NCI-H82 (cell line): ENCODE measurements at places on chromosomes 6 and 20.
A peak's percentile ranks its signal among the peaks of the same experiment; 100 is the strongest.

GRCh38 chr6:159089909-159090308 lies 45.1 kb upstream of the TAGAP start:
- no peak for DNase-seq

DNA sequence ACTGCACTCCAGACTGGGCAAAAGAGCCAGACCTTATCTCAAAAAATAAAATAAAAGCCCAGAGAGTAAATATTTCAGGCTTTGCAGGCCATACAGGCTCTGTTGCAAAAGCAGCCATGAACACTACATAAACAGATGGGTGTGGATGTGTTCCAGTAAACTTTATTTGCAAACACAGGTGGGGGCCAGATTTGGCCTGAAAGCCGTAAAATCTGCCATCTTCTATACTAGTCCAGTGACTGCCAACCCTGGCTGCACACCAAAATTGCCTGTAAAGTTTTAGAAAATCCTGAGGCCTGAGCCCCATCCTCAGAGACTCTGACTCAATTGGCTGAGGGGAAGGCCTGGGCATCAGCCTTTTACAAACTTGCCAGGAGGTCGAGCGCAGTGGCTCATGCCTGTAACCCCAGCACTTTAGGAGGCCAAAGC lies 103.6 kb downstream of the ZMYND8 start:
- no peak for DNase-seq

- no peak for DNase-seq
Measured at GRCh38 chr20:20821484-20822260, 109.2 kb upstream of the RALGAPA2 start.

- DNase-seq = peak; percentile 75
Measured at GRCh38 chr20:52313341-52313963, 121.9 kb upstream of the ZFP64 start.

DNA sequence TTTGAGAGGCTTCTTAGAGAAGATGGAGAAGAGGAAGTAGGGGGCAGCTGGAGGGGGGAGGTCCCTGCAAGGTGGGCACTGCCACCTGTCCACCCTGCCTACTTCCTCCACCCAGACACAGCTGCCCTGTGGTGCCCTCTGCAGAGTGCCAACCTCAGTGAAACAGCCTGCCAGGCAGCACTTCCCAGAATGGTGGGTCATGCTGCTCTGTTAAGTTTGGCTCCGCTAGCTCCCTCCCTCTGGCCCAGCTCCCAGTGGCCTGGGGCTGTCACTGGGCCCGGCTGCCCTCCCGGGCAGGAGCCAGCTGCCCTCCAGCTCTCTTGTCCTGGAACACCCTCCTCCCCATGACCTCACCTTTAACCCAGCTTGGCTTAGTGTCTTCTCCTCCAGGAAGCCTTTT lies 5.1 kb upstream of the EPB41L1 start:
- no peak for DNase-seq

DNA sequence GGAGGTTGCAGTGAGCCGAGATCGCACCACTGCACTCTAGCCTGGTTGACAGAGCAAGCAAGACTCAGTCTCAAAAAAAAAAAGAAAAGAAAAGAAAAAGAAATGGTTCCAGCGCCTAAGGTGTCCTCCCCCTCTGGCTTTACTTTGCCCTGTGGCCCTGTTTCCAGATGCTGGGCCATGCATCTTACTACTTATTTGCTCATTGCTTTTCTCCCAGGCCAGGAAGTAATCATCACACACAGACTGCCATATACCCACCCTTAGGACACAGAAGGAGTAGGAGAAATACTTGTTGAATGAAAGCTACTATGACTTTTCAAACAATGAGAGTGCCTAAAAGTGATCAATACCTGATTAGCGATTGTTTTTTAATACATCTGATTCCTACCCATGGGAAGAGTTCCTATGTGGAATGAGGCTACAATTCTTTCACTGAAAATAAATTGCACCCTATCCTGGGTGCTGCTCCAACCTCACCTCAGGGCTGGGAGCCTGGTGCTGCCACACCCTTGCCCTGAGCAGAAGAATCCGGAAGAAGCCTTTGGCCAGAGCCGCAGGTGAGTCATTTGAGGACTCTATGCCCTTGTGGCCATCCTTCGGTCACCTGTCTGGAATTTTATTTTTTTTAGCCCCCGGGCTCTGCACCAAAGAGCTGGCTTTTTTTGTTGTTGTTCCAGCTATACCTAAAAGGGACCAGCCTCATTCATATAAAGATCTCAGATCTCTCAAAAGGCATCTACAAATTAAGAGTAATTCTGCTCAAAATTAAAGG lies 22.7 kb upstream of the TFAP2C start:
- no peak for DNase-seq

DNA sequence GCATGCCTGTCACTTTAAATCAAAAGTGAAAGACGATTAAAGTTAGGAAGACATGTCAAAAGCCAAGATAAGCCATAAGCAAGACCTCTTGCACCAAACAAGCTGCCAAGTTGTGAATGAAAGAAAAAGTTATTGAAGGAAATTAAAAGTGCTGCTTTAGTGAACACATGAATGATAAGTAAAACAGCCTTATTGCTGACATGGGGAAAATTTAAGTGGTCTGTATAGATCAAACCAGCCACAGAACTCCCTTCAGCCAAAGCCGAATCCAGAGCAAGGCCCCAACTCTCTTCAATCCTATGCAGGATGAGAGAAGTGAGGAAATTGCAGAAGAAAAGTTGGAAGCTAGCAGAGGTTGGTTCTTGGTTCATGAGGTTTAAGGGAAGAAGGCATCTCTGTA lies 9.3 kb upstream of the RIPK1 start:
- no peak for DNase-seq

DNA sequence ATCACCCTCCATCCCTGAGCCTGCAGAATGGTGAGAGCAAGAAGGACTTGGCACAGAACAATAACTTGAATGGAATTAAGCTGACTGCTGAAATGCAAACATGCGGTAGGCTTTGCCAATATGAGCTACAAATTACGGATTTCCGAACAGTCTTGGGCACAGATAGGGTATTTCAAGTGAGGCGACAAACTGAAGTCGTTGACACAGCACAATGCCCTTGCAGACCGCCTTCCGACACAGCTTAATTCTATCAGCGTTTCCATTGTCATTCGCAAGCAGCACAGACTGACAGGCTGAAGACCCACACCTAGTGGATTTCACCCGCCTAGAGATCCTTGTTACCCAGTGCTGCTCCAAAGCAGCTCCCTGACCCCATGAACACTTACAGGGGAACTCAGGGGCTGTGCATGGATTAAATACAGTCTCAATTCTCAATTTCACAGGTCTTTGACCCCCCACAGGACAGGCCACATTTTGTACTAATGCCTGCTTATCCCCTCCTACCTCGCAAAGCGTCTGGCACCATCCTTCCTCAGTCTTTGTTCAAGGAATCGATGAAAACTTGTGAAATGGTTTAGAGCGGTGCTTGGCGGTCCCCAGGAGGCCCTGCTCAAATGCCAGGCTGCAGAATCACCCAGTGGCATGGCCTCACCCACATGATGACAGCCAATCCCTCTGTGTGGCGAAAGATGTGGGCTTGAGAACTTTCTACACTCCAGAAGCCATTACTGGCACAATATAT lies 34.6 kb downstream of the RAMACL start:
- DNase-seq = no peak

DNA sequence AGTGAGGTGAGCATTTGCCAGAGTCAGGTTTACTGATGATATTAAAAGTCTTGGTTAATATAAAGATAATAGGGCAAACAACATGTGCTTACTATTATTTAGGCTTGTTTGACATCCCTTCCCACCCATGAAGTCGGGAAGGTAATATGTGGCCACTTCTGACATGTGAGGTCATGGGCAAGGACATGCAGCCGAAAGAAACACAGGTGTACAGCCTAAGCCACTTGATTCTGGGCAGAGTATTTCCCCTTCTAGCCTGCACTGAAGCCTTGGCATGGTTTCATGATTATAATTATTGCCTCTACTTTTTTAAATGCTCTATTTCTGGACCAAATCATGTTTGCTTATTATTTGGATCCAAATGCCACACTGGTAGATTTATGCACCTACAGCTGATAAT lies 52.3 kb downstream of the TSPYL4 start:
- no peak for DNase-seq

GRCh38 chr6:158468666-158469065 lies 91.2 kb upstream of the TMEM181 start:
- peak; percentile 94 for DNase-seq

DNA sequence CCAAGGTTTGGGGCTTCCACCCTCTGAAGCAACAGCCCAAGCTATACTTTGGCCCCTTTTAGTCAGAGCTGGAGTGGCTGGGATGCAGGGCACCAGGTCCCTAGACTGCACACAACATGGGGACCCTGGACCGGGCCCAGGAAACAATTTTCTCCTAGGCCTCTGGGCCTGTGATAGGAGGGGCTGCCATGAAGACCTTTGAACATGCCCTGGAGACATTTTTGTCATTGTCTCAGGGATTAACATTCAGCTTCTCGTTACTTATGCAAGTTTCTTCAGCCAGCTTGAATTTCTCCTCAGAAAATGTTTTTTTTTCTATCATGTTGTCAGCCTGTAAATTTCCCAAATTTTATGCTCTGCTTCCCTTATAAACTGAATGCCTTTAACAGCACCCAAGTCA lies 82.3 kb downstream of the LRRC1 start:
- no peak for DNase-seq

DNA sequence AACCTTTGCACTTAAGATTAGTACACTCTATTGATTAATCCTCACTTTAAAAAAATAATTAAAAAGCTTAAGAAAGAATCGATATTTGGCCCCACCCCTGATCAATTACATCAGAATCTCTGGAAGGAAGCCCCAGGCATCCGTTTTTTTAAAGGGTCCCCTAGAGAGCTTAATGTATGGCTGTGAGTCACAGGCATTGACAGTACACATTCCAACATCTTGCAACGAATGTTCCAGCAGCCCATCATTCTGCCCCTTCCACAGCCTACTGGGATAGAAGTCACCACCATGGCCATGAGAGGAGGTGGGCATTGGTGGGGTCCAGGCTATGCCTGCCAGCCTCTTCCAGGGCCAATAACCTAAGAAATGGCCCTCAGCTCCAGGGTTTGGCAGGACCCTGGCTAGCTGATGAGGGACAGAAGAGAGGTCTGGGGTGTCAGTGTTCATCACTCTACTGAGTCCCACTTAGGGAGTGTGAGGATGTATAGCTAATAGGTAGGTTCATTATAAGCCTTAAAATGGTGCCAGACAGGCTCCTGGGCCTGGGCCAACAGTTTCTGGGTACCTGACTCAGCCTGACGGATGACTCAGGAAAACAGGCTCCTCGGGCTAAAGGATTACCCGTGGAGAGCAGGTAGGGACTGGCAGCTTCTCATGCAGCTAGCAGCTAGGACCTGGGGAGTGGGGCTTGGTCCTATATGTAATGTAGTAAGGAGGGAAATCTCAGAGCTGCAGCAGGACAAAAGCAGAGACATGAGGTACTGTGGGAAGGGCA lies 40.4 kb downstream of the MDGA1 start:
- DNase-seq = peak; percentile 15

DNA sequence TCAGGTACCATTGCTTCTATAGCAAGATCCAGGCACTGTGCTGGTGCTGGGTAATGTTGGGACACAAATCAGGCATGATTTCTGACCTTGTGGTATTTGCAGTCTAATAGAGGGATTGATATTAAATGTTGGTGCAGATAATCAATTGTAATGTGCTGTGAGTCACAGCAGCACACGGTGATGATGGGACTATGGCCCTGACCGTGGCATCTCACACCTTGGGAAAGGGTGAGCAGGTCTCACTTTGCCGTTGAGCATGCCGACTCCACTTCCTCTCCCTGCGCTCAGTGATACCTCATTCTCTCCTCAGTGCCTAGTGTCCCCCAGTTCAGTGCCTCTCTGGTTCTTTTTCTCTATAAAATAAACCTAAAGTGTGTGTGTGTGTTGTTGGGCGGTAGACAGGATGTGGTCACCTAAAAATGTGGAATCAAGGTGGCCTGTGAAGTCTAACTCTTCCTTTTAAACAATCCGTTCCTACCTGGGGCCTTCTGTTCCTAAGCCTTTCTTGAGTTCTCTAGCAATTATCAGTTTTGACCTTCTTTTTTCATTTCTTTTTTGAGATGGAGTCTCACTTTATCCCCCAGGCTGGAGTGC lies 188.5 kb downstream of the REV3L start:
- no peak for DNase-seq

DNA sequence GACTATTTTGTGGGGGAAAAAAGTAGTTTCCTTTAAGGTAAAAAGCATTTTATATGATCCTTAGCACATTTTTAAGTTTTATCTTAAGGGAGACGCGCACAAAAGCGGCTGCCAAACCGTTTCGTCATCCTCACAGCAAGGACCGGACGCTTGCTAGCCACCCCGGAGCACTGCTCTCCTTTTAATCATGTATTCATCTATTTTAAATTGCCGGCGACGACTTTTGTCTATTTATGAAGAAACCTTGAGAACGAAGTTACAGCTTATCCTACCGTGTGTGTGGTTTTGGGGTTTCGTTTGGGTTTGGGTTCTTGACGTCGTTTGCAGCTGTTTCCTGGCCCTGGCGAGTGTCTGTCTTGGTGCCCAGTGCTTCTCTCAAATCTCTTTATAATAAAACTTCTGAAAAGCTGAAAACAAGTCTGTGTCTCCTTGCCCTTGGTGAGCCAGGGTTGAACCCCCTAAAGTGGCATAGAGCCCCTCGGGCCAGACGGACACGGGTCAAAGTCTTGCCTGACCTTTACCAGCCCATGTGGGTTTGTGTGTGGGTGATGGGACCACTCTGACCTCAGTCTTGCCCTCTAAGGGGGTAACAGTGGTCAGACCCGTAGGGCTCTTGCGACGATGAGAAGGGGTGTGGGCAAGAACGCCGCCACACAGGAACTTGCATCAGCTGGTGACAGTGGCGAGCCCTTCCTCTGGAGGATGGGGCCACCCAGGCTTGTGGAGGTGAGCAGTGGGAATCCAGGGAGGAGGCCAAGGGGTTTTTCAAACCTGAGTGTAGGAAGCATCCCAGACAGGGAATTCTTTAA lies 117.6 kb downstream of the JPH2 start:
- DNase-seq = no peak

- DNase-seq = peak; percentile 99
Measured at GRCh38 chr6:30719791-30720737, at the start of gene TUBB. TSS of gene TUBB (plus strand) at chr6:30720352. CDS start at chr6:30720507, 155 bp downstream.

DNA sequence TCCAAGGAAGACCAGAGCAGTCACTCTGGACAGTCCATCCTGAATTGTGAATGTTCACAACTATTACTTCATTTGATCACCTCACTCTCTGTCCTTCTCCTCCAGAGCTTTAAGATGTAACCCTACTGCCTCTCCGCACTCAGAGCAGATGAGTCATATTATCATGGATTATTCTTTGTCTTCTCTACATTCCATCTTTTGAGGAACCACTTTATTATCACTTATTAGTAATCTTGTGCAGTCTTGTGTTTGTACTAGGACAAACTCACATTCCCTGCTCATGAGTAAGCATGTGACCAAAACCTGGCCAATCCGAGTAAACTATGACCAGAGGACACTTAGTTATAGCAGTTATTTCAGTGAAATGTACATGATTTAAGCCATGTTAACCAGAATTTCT lies 401.5 kb upstream of the ADGRB3 start:
- no peak for DNase-seq

- DNase-seq = no peak
Measured at GRCh38 chr20:57876163-57876562, 166.3 kb upstream of the PMEPA1 start.

DNA sequence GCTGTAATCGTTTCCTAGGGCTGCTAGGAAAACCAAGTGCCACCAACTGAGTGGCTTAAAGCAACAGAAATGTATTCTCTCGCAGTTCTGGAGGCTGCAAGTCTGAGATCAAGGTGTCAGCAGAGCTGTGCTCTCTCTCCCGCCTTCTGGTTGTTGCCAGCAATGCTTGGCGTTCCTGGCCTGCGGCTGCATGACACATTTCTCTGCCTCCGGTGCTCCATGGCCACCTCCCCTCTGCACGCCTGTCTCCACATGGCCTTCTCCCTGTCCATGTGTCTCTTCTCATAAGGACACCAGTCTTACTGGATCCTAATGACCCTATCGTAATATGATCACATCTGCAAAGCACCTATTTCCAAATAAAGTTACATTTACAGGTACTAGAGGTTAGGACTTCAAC lies 91.7 kb upstream of the AKAP12 start:
- DNase-seq = peak; percentile 62
